HepG2 (cell line): ENCODE measurements at places on chromosomes 1 and 21.

DNA sequence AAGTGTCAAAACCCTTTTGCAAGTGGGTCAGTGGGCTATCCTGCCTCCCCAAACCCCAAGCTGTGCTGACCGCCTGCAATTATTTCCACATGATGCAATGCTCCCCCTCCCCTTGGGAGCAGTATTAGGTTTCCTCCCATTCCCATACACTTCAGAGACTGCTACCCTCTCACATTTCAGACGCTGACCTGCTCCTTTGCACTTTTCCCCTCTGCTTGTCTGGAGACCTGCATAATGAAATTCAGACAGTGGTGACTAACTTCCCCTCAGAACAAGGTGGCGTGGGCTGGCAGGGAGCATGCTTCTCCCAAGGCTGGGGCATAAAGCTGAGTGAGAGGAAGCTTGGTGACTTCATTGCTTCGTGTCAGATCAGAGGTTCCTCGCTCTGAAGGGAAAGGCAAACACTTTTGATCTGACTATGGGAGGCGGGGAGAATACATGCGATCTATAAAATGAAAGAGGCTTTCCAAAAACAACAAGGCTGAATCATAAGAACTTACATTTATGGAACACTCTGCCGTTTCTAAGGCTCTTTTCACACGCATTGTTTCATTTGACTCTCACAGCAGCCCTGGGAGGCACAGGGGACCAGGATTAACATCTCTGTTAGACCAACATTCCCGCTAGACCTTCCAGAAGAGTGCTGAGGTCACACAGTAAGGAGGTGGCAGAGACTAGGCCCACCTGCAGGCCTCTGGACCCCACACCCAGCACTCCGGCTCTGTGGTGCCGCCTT, 27.5 kb upstream of the ROR1 start:
- DNase-seq, result no peak

DNA sequence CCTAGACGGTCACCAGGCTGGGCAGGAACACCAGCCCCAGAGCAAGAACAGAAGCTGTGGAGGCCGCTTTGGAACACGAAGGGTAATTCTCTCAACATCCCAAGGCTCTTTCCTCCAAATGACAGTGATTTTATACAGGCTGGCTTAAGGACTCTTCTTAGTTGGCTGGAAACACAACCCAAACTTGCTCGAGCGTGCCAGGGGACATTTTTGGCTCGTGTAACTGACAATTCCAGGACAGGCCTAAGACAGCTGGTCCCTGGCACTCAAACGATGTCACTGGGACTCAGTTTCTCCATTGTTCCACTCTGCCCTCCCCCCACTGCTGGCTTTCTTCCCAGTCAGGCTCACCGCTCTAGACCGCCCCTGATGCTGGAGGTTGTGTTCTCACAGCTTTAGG, 164.7 kb downstream of the NPHP4 start:
- DNase-seq, result no peak

- no peak for DNase-seq
These were observed 139.7 kb downstream of the GRIK1 start for GRCh38 chr21:29800056-29800455.

GRCh38 chr1:230702934-230703678, 10.8 kb downstream of the AGT start:
- DNase-seq, result peak; percentile 97

GRCh38 chr1:156082309-156083091, at the start of gene MEX3A:
Gene MEX3A (minus strand): TSS chr1:156082465. CDS start chr1:156081998, 467 bp downstream.
- DNase-seq, result peak; percentile 75

- DNase-seq, result no peak
These were observed 20.0 kb downstream of the SCYL3 start for GRCh38 chr1:169873582-169874199.

GRCh38 chr1:54887665-54888071, 673 bp upstream of the DHCR24 start:
- DNase-seq, result no peak

- DNase-seq, result no peak
These were observed 14.8 kb upstream of the HEYL start for GRCh38 chr1:39654291-39654690.

DNA sequence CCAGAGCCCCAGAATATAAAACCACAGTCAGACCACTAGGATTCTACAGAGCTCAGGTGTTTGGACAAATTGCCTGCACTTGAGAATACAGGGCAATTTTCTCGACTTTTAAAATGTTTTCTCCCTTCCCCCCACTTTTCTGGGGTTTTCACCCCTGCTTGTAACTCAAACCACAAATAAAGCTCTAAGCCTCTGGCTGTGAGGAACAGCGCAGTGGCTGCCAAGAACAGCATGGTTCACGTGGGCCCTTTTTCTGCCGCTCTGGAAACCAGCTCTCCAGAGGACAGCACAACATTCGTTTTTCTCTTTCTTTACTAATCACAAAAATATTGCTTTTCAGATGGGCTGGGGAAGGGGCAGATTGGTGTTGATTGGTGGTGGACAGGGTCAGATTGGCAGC, 102.2 kb upstream of the JUN start:
- DNase-seq, result no peak

DNA sequence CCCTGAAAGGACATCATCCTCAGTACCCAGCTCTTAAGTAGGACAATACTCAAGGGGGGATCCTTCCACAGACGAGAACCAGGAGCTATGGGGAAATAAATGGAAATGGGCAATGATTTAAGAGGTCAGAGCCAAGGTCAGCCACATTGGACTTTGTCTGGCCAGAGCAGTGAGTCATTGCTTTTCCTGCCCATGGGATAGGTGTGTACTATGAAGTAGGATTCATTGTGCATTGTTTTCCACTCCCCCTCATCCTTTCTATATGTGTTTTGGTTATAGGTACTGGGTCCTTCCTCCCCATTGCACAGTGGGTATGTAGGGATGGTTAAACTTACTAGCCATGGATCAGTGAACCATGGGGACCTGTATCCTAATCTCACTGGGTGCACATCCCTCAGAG, 328.9 kb upstream of the USP25 start:
- peak; percentile 53 for DNase-seq

DNA sequence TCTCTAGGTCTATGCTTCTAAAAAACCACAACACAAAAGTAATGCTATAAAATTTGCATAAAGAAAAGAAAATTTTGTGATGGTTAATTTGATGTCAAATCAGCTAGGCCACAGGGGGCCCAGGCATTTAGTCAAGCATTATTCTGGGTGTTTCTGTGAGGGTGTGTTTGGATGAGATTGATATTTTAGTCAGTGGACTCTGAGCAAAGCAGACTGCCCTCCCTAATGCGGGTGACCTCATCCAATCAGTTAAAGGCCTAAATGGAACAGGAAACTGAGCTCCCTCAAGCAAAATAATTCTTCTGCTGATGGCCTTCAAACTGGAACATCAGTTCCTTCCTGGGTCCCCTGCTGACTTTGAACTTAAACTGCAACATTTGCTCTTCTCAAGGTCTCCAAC, 358.0 kb downstream of the DSCAM start:
- no peak for DNase-seq

- no peak for DNase-seq
These were observed 6.2 kb upstream of the C1orf105 start for GRCh38 chr1:172414331-172414730.

- no peak for DNase-seq
These were observed 11.5 kb downstream of the TRIM46 start for GRCh38 chr1:155184835-155185782.

DNA sequence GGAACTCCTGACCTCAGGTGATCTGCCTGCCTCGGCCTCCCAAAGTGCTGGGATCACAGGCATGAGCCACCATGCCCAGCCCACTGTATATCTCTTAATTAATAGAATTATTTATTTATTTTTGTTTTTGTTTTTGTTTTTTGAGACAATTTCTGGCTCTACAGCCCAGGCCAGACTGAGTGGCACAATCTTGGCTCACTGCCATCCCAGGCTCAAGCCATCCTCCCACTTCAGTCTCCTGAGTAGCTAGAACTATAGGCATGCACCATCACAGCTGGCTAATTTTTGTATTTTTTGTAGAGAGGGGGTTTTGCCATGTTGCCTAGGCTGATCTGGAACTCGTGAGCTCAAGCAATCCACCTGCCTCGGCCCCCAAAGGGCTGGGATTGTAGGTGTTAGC, 15.7 kb upstream of the WDTC1 start:
- DNase-seq, result no peak

GRCh38 chr1:226181996-226182714, 4.4 kb downstream of the ACBD3 start:
- DNase-seq, result peak; percentile 37

- DNase-seq, result no peak
These were observed 14.5 kb upstream of the NLRP3 start for GRCh38 chr1:247401310-247402119.

DNA sequence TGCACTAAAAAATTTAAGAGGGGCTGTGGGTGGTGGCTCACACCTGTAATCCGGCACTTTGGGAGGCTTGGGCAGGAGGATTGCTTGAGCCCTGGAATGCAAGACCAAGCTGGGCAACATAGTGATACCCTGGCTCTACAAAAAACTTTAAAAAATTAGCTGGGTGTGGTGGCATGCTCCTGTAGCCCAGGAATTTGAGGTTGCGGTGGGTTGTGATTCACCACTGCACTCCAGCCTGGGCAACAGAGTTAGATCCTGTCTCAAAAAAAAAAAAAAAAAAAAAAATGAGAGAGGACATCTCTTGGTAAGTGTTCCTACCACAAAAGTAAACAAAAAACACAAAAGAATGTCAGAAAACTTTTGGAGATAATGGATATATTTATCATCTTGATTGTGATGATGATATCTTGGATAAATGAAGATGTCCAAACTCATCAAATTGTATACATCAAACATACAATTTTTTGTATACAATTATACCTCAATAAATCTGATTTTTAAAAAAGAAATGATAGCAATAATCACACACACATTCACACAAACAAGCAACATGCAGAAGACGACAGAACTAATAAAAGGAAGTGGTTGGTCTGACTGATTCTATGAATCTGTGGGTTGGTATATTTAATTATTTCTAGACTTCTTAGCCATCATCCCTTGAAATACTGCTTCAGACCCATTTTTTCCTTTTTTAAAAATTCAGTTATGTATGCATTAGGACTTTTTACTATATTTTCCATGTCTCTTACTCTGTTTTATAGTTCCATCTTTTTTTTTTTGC, 465.9 kb downstream of the PLA2G4A start:
- DNase-seq, result no peak

DNA sequence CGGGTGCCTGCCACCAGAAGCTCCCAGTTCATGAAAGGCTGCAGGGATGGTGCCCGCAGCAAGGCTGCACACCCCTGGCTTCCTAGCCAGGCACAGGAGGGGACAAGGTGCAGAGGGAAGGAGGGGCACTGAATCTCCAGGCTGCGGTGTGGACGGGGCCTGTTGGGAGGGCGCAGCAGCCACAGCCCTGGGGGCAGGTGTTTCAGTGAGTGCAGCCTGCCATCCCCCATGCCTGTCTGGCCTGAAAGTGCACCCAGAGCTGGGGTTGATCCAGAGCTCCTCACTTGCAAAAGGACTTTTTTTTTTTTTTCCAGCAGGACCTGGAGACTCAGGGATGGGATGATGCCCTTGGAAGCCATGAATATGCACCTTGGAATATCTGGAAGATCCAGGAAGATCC, 153.7 kb upstream of the C1orf174 start:
- DNase-seq, result no peak

DNA sequence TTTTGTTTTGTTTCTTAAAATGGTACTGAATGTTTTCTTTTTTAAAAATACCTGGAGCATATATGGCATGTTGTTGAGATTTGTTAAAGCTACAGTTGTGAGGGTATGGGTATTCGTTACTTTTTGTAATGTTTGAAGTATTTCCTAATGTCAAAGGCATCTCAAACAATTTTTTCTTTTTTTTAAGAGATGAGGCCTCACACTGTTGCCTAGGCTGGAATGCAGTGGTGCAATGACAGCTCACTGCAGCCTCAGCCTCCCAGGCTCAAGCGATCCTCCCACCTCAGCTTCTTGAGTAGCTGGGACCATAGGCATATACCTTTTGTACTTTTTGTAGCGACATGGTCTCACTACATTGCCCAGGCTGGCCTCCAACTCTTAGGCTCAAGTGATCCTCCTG, 16.1 kb downstream of the CLCN6 start:
- no peak for DNase-seq

- DNase-seq, result no peak
These were observed 31.1 kb downstream of the TMCO4 start for GRCh38 chr1:19768353-19769210.

GRCh38 chr1:174743654-174744561, 255.8 kb upstream of the CACYBP start:
- peak; percentile 35 for DNase-seq

DNA sequence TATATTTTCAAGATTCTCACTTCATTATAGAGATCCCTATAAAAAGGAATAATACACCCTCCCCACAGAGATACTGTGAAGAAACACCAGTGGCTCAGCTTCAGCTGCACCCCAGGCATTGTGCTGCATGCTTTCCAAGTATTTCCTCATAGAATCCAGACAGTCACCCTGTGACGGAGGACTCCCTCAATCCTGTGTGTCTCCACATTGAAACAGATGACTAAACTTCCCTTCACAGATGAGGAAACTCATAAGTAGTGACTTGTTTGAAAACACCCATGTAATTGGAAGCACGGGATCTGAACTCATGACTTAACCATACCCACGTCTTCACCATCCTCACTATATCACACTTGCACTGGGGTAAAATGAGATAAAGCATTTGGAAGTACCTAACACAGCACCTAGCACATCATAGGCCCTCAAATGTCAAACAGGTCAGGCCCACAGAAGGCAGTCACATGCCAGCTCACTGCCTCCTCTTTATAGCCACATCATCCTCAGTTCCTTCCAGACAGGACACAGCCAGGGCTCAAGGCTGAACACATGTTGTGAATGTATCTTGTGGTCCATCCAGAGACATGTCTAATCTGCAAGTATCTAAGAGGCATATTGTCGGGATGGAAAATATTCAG, 55.2 kb downstream of the GPR161 start:
- DNase-seq, result no peak

GRCh38 chr1:36425791-36426190, 24.5 kb downstream of the OSCP1 start:
- no peak for DNase-seq

- DNase-seq, result peak; percentile 72
These were observed 361.1 kb downstream of the TGFB2 start for GRCh38 chr1:218705911-218706893.

DNA sequence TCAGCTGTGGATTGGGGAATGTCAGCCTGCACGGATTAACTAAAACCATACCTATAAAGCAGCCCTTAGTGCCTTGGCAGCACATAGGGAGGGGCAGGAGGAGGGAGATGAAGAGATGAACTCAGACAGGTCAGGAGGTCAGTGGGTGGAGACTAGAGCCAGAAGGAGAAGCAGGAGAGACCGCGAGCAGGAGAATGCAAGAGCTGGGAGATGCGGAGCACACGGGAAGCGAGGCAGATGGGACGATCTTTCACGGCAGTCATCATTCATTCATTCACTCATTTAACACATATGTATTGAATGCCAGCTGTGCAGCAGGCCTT, 41.9 kb downstream of the NEK2 start:
- DNase-seq, result peak; percentile 39

DNA sequence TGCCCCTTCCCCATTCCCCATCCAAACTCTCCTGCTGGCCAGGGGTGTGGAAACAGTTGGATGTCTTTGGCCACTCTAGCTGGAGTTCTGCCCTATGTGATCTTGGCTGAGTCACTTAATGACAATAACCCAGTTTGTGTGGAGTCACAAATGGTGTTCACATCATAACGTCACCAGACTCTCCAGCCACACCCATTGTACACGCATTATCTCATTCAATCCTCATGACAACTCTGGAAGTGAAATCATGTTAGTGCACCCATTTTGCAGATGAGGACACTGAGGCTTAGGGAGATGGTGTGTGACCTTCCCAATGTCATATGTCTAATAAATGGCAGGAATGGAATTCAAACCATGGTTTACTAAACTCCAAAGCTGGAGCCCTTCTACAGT, 1.2 kb upstream of the CDA start:
- peak; percentile 21 for DNase-seq

- no peak for DNase-seq
These were observed 11.5 kb downstream of the ZNF697 start for GRCh38 chr1:119636491-119637089.

GRCh38 chr1:220976390-220976789, 97.1 kb downstream of the HLX start:
- DNase-seq, result no peak
